Calu3 (cell line): ENCODE measurements at places on chromosomes 1 and 21.
A peak's percentile ranks its signal among the peaks of the same experiment; 100 is the strongest.

DNA sequence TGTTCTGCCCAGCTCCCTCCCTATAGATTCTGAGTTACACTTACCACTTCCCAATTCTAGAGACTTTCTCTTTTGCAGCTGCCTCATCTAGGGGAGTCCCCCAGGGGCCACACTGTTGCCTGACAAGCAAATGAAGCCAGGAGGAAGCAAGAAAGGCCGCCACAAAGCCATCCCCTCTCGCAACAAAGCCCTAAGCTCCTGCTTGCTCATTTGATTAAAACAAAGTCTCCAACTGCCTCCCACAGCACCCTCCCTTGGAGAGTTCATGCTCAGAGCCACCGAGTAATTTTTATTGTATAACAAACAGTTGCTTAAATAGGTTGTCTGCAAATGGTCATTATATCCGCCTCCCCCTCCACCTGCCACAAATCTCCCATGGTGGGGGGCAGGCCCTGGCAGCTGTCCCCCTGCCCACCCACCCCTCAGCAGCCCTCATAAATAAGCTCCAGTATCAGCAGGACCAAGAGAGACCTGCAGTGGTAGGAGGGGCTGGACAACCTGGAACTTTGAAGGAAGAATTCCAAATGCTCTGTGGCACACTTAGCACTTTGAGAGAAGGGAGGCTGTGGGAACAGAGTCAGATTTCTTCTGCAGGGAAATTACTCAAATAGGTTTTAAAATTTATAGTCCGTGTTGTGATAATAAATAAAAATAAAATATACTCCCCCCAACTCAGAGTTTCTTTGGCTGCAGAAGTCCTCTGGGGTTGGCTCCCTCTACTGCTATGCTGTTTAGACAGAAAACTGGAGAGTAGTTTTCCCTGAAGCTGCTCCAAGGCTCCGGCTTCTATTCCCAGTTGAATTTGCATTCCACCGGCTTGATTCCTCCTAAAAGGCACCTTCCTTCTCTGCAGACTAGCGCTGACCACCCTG, 237.5 kb downstream of the TTLL7 start:
- DNase-seq = no peak

DNA sequence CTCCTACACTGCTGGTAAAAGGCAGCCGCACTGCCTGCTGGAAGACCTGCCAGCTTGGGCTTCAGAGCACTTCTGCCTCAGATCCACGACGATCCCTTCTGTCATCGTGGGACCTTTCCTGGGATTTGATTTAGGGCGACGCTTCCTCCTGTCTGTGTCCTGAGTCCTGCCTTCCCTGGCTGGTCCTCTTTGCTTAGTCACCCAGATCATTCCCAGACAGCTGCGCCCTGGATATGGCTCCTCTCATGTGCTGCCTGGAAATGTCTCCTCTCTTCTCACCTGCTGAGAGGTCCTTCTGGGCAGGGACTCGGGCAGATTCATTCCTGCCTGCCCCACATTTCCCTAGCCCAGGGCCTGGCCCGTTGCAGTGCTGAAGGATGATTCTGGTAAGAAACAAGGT, 72.4 kb upstream of the POU3F1 start:
- DNase-seq = no peak

GRCh38 chr1:86489242-86489878, 20.6 kb downstream of the CLCA1 start:
- DNase-seq = no peak

- no peak for DNase-seq
Observed at GRCh38 chr1:179549368-179549700, 26.4 kb downstream of the NPHS2 start.

GRCh38 chr1:200811704-200812103, 61.1 kb upstream of the GPR25 start:
- no peak for DNase-seq

- no peak for DNase-seq
Observed at GRCh38 chr1:58409890-58410289, 136.6 kb downstream of the OMA1 start.

DNA sequence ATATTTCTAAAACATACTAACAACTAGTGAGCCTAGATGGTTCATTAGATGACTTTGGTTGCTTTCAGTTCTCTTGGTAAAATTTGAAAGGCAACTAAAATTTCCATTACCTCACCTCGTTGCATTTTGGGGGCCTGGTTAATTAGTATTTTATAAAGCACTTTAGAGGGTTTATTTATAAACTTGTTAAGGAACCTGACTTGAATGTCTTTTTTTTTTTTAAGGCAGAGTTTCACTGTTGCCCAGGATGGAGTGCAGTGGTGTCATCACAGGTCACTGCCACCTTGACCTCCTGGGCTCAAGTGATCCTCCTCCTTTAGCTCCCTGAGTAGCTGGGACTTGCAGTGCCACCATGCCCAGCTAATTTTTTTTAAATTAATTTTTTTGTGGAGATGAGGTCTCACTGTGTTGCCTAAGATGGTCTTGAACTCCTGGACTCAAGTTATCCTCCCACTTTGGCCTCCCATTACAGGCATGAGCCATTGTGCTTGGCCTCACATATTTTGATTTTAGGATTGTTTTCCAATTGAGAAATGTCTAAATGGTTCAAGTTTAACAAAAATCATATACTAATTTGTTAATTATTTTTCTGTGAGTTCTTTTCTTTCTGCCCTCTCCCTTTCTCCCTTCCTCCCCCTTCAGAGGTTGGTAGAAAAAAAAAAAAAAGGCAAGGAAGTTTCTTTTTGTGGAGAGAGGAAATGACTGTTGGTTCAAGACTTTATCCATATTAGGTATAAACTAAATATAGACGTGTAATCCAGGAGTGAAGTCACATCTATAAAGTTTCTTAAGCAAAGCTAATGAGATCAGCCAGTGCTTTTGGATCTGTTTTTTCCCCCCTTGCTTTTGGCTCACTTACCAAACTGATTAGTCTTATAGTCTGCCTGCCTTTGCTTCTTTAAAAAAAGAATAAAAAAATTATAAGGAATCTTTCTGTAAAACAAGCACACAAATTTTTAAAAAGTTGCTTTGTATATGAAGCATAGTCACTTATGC, 24.7 kb downstream of the CLIC4 start:
- no peak for DNase-seq

DNA sequence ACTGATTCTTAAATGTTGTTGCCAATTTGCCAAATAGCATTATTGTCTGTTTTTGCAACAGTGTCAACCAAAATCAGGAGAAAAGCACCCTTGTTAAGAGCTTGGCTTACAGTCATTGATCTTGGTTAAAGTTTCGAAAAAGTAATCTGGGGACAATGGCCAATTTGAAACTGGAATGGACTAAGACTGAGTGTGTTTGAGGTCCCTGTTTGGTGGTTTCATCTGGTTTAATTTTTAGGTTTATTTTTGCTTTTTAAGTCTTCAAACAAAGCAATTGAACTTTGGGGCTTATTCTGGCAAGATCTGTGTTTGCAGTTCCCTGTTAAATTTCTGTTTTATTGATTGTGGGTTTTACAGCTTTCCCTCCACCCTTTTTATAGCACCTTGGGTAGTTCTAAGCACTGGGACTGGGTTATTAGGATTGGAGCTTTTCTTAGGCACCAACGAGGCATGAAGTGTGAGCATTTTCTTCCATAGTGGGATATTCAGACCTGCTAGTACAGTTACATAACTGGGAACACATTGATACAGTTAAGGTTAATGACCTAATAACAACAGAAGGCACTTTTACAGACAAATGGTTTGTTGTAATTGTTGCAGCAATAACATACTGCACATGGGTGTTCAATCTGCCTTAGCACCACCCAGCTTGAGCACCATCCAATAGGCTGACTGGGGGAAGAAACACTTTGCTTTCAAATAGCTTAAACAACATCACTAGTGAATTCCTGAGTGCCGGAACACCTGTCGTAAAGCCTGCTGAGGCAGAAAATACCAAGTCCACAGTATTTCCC, 40.6 kb upstream of the MAP10 start:
- DNase-seq = no peak

DNA sequence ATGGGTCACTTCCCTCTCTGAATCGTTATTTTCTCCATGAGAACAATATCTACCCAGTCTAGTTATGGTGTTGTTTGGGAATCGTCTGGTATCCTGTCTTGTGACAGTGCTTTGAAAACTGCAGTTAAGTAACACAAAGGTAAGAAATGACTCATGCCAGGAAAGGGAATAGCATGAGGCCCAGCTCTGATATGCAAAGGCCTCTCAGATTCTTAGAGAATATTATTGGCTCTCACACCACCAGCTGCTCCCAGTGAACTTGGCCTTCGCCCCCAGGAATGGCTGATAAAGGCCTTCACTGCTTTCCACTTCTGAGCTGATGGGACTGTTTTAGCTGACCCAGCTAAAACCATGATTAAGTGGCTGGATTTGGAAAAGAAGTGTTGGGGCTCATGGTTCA, 27.1 kb downstream of the NEK2 start:
- DNase-seq = peak; percentile 63

- DNase-seq = no peak
Observed at GRCh38 chr1:207181847-207182246, 77.8 kb downstream of the C4BPA start.

DNA sequence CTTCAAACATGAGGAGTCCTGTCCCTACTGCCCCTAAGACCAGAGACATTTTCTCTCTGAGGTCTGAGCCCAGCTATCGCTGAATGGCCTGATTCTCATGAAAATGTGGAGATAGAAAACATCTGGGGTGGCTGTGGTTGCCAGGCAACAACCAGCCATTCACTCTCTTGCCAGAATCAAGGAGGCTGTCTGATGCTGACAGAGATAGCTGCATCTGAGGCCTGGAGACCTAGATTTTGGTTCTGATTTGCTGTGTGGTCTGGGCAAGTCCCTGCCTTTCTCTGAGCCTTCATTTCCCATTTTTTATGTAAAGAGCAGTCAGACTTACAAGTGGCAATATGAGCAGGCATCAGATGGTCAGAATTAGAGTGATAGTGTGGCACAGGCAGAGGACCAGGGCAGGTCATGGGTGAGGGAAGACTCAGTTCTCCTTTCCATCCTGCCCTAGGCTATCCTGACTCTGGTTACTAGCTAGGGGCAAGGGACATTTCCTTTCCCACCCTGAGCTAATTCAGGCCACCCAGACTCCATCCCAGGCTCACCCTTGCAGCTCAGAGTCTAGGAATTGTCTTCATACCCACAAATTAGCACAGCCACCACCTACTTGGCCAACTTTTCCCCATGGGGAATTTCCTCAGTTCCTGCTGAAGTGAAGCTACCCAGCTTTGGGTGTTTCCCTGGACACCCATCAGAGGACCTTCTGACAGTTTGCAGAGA, 20.0 kb upstream of the RNF19B start:
- DNase-seq = no peak

GRCh38 chr1:34779526-34779925, 1.5 kb upstream of the GJB3 start:
- peak; percentile 60 for DNase-seq

- DNase-seq = no peak
Observed at GRCh38 chr1:38273196-38273804, 226.7 kb upstream of the POU3F1 start.

DNA sequence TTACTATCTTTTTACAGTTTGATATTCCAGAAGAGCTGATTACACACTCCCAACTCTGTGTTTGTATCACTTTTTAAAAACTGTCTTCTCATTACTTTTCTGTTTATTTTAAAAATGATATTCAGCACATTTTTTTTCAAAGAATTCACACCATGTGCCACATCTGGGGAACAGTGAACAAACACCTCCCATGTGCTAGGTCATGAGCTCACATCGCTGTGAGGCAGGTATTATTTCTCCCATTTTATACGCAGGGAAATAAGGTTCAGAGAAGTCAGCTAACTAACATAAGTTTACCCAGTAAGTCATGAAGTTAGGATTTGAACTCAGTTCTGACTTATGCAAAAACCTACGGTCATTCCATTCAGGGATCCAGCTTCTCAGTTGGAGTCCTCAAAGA, 44.9 kb downstream of the S1PR1 start:
- no peak for DNase-seq

- peak; percentile 12 for DNase-seq
Observed at GRCh38 chr1:98119796-98120195, 199.0 kb upstream of the DPYD start.

- no peak for DNase-seq
Observed at GRCh38 chr1:180924939-180925338, 12.2 kb downstream of the KIAA1614 start.

GRCh38 chr1:153626904-153627714, at the start of gene S100A13:
Gene S100A13, minus strand, starts transcription at chr1:153627505. Its CDS starts 1,033 bp downstream, at chr1:153626472.
- peak; percentile 93 for DNase-seq

- no peak for DNase-seq
Observed at GRCh38 chr1:12138196-12139168, 28.3 kb upstream of the TNFRSF1B start.

GRCh38 chr1:208154040-208154439, 90.1 kb downstream of the PLXNA2 start:
- DNase-seq = peak; percentile 18

- DNase-seq = no peak
Observed at GRCh38 chr1:155651861-155652661, 36.5 kb downstream of the YY1AP1 start.

- no peak for DNase-seq
Observed at GRCh38 chr1:47689894-47690293, 252.1 kb downstream of the FOXD2 start.

GRCh38 chr1:53763461-53763860, 24.5 kb upstream of the GLIS1 start:
- DNase-seq = no peak
